ENCODE measurements at places on chromosomes 12 and 14.

- no peak for DNase-seq
These were observed 220.1 kb downstream of the BCAT1 start for GRCh38 chr12:24728826-24729225.

GRCh38 chr12:11786638-11787365, 137.3 kb downstream of the ETV6 start:
- no peak for DNase-seq

DNA sequence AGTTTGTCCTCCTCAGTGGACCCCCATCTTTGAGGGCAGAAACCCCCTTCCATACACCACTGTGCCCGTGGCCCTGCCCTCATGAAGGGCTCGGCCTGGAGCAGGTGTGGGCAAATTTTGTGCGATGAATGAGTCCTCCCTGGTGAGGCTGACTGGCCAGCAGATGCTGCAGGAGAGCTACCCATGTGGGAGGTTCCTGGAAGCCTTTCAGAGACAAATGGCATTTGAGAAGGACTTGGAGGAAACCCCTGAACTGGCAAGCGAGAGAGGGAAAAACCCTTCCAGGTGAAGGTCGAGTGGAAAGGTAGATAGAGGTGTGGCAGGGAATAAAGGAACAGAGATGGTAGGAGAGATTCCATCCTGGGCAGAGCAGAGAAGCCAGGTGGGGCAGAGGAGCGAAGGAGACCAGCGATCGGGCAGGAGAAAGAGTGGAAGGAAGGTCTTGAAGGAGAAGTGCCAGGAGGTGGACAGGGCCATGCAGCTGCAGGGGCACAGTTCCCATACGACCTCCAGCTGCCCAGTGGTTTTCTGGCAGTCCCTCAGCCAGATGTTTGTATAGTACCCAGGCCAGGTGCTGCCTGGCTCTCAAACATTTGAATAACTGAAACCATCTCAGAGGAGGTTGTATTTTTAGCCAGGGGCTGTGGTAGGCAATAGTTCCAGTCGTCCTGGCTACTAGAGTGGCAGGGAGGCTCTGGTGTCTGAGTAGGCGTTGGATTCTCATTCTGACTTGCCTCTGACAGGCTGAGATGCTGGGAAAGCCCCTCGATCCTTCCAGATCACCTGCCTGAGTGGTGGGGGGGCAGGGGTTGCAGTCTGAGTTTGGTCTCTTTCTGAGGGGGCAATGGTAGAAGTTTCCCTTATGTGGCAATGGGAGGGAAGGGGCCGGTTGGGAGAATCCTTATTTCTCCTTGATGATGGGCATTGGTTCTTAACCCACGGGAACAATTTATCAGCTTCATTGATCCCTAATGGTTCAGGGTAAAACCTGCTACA, 40.1 kb downstream of the FBXL14 start:
- no peak for DNase-seq

- peak; percentile 17 for DNase-seq
These were observed 1277.4 kb downstream of the LRFN5 start for GRCh38 chr14:42884100-42884499.

- no peak for DNase-seq
These were observed 12.9 kb downstream of the TBX3 start for GRCh38 chr12:114671066-114671442.

DNA sequence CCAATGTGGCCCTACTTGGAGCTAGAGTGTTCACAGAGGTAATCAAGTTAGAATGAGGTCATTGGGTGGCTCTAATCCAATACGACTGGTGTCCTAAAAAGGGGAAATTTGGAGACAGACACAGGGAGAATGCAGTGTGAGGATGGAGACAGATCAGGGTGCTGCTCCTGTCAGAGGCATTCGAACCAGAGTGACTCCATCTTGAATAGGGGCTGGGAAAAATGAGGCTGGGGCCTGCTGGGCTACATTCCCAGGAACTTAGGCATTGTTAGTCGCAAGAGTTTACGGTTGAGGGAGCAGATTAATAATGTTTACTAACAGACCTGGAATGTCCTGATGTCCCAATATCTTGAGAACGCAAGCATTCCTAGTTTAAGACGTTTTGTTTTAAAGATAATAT, 20.2 kb downstream of the TNFAIP2 start:
- no peak for DNase-seq

- DNase-seq = no peak
These were observed 7.4 kb downstream of the ZBTB39 start for GRCh38 chr12:56998981-56999380.

GRCh38 chr14:100484531-100485267, 102.5 kb downstream of the BEGAIN start:
- DNase-seq = no peak

GRCh38 chr14:62657376-62657775, 387.9 kb downstream of the KCNH5 start:
- DNase-seq = no peak

DNA sequence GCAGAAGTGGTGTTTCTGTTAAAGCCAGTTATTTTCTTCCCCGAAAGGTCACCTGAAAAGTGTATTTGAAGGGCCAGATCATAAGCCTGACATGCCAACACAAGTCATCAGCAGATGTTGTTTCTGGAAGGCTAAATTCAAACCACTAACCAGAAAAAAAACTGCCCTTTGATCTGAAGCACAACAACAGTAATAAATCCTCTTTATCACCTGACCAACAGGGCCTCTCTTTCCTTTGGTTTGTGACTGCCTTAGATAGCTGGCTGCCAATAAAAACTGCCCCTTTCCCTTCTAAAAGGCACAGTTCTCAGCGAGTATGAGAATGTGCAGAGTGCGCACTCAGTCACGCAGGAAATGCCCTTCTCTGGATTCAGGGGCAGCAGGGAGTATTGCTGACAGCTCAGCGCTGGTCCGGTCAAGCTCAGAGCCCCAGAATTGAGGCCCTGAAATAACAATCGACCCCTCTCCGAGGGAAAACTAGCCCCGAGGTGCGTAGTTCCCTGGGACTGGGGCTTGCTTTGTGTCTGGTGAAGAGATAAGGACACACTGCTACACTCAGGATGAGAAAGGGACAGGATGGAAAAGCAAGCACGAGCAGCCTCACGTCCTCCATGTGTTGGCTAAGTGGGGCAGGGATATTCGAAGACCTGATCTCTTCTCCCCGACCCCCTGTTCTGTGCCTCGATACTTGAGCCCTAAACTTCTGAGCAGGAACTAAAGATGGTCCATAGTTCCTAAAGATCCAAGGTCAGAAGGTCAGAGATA, 184.2 kb upstream of the GZMB start:
- DNase-seq = peak; percentile 75

DNA sequence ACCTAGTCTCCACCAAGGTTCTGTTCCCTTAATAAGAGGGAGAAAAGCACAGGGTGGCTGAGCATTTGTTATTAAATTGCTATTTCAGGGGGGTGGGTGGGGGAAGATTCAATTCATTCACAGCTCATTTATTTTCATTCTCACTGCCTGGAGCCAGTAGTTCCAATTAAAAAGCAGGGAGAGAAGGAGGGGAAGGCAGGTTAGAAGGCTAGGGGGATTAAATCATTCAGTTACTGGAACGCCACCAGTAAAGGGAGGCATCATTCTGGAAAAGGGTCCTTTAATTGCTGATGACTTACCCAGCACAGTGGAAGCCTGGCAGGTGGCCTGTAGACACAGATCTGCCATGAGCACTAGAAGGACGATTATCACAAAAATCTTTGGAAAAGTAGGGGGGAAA, 47.4 kb downstream of the NIN start:
- no peak for DNase-seq

- DNase-seq = no peak
These were observed 279.3 kb downstream of the NPAS3 start for GRCh38 chr14:33218026-33218425.

GRCh38 chr12:20549108-20549719, 145.9 kb upstream of the SLCO1C1 start:
- peak; percentile 51 for DNase-seq

DNA sequence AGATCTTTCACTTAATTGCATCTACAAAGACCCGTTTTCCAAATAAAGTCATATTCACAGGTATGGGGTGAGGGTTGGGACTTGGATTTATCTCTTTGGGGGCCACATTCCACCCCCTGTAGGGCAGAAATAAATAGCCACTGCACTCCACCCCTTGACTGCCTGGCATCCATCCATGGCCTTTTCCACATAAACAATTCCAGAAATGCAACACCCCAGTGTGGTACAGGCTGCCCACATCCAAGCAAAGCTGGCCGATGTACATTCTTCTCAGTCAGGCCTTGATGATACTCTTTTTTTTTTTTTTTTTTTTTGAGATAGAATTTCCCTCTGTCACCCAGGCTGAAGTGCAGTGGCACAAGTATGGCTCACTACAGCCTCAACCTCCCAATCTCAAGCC, 12.9 kb downstream of the DGLUCY start:
- no peak for DNase-seq

- DNase-seq = no peak
These were observed 28.6 kb upstream of the TBC1D15 start for GRCh38 chr12:71810921-71811320.
